NCI-H1417 (cell line): ENCODE measurements at places on chromosomes 3 and 15.

DNA sequence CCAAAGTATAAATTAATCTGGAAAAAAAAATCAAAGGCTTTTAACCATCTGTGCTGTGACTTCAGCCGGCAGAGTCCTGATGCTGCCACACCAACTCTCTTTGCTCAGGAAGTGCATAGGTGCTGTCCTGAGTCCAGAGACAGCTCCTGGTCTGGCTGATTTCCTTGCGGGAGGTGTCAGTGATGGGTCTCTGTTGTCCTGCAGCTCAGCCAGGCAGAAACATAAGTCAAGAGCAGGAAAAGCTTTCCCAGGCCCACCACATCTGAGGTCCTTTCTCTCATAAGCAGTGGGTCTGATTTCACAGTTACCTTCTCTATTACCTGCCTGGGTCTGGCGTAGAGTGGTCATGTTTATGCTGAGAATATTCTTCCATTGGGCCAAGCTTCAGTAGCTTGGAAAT lies 19.4 kb downstream of the CHST2 start:
- no peak for DNase-seq

DNA sequence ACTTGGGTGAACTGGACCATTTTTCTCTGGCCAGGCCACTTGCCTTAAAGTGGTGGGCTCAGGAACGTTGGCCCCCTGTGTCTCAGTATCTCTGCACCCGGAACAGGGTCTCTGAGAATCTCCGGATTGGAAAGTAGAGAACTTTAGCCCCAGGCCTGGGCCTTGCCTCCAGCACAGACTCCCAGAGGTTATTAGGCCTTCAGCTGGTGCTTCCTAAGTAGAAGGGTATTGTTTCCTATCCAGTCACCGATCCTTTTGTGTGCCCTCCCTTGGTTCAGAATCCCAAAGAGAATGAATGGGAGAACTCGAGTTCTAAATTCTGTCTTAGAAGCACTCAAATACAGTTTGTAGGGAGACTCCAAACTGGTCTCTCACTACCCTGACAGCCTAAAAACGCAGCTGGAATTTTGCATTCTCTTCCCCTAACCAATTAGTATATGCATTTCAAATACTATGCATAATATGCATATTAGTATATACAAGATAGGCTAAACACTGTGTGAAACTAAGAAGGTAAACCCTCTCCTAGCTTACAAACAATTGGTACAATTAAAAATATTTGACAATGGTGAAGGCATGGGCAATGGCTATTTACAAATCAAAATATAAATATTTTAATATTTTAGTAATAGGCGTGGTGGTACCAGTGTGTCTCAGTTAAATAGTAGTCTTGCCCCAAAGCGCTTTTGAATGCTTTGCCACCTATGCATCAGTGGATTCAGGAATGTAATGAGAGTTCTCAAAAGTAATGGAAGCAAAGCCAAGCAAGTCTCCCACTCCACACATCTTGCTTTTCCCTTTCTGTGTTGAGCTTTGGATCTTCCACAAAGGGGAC lies 48.5 kb upstream of the SLC4A7 start:
- DNase-seq = no peak

GRCh38 chr15:58425185-58425584 lies 6.6 kb upstream of the LIPC start:
- DNase-seq = no peak

- no peak for DNase-seq
These were observed 152.7 kb upstream of the TSC22D2 start for GRCh38 chr3:150255413-150255812.

- no peak for DNase-seq
These were observed 55.2 kb downstream of the TMEM108 start for GRCh38 chr3:133093366-133093765.

- no peak for DNase-seq
These were observed 292.1 kb downstream of the VPS13C start for GRCh38 chr15:61768131-61768530.

- DNase-seq = no peak
These were observed 512 bp downstream of the LARP6 start for GRCh38 chr15:70853318-70853972.

GRCh38 chr3:182136008-182136910 lies 424.5 kb downstream of the SOX2 start:
- DNase-seq = peak; percentile 42

GRCh38 chr3:14636496-14637087 lies 15.0 kb upstream of the CCDC174 start:
- DNase-seq = no peak

DNA sequence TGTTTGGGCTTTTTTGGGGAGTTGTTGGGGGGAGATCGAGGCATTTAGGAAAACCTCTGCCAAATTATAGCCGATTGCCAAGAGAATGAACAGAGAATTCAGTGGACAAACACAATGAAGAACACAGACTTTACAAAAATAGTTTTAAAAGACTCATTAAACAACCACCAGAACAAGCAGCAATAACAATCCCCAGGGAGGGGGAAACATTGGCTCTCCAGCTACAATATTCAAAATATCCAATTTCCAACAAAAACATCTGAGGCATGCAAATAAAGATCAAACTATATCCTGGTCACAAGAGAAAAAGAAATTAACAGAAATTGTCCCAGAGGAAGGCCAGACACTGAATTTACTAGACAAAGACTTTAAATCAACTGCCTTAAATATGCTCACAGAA lies 24.5 kb upstream of the ANKRD28 start:
- no peak for DNase-seq

- no peak for DNase-seq
These were observed 31.9 kb downstream of the UBE2E1 start for GRCh38 chr3:23837691-23838090.

GRCh38 chr3:161070252-161070930 lies 34.8 kb downstream of the B3GALNT1 start:
- no peak for DNase-seq

DNA sequence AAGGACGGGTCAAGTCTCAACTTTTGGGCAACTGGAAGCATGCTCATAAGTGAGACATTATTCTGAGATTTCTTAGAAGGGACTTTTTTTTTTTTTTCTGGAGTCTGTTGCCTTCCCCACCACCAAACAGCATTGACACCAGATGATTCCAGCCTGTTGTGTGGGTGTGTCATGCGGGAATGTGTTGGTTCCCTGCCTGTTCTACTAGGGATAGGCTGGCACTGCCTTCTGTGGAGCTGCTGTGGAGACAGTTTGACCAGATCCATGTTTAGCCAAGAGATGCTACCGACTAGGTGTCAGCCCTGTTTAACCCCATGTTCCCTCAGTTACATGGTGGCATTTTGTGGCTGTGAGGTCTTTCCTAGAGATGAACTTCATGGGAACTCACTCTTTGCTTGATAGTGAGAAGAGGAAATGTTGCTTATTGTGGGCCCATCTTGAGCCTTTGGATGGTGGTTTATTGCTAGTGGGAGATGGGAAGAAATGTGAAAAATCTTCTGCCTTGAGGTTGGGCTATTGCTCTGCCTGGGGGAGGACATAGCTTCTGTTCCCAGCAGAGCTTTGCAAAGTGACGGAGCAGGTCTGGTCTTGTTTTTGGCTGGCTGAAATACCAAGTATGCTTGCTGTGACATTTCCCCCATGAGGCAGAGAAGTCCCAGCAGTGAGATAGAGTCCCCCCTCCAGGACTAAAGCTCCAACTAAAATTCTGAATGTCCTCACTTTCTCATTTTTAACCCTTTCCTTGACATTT lies 31.3 kb downstream of the TRAK1 start:
- DNase-seq = no peak

- DNase-seq = no peak
These were observed 665.4 kb upstream of the CBLB start for GRCh38 chr3:106534206-106534605.

GRCh38 chr15:100252359-100252758 lies 89.4 kb downstream of the ADAMTS17 start:
- DNase-seq = no peak

GRCh38 chr3:38314112-38314763 lies 32.1 kb downstream of the SLC22A14 start:
- DNase-seq = no peak

DNA sequence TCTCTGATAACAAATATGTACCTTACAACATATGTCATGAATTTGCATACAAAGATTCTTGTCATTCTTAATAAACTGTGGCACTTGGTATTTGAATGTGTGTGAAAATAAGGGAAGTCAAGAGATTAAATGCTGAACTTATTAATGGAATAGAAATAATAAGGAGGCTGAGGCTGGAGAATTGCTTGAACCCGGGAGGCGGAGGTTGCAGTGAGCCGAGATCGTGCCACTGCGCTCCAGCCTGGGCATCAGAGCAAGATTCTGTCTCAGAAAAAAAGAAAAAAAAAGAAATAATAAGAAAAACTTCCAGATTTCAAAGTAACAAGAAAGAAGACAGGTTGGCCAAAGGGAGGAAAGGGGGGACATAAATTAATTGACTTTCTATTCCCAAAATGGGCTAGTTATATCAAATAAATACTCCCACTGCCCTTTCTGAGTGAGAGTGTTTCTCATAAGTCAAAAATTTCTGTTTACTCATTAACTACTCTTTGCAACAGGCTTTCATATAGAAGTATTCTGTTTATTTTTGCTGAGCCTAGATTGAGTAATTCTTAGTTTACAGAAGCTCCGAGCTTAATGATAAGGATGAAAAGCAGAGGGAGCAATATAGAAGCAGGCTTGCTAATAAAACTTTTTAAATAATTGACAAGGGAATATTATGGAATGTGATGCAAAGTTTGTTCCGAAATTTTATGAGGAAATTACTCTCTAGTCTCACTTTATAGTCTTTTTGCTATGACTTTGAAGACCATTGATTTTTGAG lies 25.6 kb downstream of the KNG1 start:
- DNase-seq = no peak

- no peak for DNase-seq
These were observed 357.3 kb downstream of the ZBTB20 start for GRCh38 chr3:114789803-114790202.

- DNase-seq = no peak
These were observed 4.3 kb downstream of the ONECUT1 start for GRCh38 chr15:52785672-52786406.

DNA sequence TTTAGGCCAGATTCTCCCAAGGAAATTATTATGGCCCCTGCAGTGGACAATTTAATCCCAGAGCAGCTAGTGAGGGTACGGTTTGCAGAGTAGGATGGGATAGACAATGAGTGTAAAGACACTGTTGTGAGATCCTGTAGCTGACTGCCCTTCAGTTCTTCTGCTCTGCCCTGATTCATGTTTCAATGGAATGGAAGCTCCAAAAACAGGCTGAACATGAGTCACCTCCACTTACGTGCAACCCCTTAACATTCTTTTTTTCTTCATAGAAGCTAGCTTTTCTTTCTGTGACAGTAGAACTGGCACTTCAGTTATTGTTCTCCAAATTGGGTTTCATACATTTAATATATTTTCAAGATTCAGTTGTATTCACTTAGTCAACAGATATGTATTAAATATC lies 32.1 kb downstream of the CLDN18 start:
- no peak for DNase-seq

DNA sequence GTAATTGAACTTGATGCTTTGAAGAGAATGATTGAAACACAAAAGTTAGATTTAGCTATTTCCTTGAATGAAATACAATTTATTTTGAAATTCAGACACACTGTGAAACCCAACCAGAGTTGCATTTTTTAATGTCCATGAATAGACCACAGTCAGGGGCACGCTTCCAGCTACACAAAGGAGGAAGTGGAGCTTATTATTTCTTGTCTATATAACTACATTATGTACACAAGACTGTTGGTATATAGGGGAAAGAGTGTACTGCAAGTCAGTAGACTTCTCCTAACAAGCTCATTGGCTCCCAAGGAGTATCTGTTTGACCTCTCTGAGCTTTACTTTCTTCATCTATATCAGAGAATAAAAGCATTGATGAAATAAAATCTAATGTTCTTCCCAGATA lies 326.2 kb downstream of the RYR3 start:
- DNase-seq = no peak
